ENCODE measurements at places on chromosomes 16 and 17.

DNA sequence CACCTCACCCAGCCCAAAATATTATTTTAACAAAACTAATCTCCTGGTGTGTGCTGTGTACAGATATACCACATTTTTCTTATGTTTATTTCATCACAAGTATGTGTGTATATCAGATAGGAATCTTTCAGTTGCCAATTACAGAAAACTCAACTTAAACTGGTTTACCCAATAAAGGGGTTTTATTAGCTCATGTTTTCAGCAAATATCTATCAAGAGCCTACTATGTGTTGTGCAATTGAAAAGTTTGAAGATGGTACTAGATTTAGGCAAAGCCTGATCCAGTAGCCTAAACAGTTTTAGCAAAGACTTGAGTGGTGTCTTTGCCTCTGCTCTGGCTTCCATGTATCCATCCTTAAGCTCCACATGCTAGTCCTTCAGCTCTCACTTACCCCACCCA is 45.1 kb upstream of the LYRM9 start:
- no peak for DNase-seq

GRCh38 chr17:82756166-82756565 is 4.3 kb downstream of the TBCD start:
- no peak for DNase-seq

- no peak for DNase-seq
These were observed 16.7 kb upstream of the MTMR4 start for GRCh38 chr17:58531122-58531521.

DNA sequence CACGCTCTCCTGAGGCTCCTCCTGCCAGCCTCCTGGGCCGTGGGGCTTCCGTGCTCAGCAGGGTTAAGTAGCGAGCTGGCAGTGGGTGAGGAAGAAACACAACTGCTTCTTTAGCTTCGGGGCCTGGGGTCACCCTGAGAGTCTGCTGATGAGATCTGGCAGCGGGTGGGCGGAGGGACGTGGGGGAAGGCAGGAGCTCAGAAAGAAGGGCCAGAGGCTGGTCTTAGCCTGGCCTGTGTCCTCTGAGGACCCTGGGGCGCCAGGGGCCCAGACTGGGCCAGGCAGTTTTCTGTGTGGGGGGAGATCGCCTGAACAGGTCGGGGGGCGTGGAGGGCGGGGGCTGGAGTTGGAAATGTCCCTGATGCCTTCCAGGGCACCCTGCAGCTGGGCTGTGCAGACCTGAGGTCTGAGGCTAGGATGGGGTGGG is 97.8 kb upstream of the GSE1 start:
- DNase-seq, result no peak

GRCh38 chr17:33966410-33967059 is 288.6 kb upstream of the CCL2 start:
- no peak for DNase-seq

- no peak for DNase-seq
These were observed 5.1 kb upstream of the NME4 start for GRCh38 chr16:391885-392335.

DNA sequence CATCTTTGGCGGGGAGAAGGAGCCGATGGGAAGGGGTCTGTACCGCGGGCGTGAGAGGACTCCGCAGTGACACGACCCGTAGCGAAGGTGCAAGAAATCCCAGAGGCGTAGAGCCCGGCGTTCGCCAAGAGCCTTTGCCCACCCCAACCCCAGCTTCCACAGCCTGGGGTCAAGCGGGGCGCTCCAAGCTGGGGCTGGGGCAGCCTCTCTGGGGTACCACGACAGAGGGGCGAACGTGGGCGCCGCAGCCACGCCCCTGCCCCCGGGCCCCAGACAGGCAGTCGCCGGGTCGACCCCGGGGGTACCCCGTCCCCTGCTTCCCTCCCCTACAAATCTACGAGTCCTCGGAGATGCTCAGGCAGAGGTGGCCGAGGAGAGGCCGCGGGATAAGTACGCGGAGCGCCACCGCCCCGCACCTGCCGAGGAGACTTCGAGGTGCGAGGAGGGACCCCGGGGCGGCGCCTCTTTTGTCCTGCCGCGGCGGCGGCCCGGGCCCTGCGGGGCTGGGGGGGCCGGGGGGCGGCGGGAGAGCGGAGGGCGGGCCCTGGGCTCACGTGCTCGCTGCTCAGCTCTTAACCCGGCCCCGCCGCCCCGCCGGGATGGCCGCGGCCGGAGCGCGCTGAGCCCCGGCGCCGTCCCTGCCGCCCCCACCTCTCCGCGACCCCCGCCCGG is at the start of gene ADAM11:
Gene ADAM11, plus strand, starts transcription at position 575 of the 672 bp plus-strand sequence. CDS start 212 bp downstream, outside the sequence.
- DNase-seq, result no peak

- DNase-seq, result no peak
These were observed 2.6 kb upstream of the CPHXL2 start for GRCh38 chr16:75679366-75679765.

GRCh38 chr17:81057079-81057730 is 22.3 kb downstream of the BAIAP2 start:
- DNase-seq, result no peak

- no peak for DNase-seq
These were observed 47.7 kb upstream of the DOC2B start for GRCh38 chr17:228951-229708.

GRCh38 chr16:79100447-79100846 is 500.1 kb downstream of the MAF start:
- no peak for DNase-seq

DNA sequence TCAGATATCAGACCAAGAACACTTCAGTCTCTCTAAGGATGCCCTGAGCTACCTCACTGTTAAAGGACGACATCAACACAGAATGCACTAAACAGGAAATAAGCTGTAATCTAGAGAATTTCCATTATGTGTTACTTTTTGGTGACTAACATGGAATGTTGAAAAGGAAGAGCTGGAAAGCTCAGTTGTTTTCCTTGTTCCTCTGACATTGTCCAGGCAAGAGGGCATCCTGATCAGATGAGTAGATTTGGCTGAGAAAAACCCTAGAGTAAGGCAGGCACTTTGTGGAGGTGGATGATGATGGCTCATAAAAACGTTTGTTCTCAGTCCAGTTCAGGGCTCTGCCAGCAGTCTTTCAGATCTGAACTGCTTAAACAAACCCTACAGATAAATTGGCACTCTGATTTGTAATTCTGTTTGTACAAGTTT is 34.0 kb downstream of the DGKE start:
- DNase-seq, result peak; percentile 21

- DNase-seq, result no peak
These were observed 19.0 kb downstream of the ADAD2 start for GRCh38 chr16:84209989-84210388.

GRCh38 chr16:24255456-24256371 is at the start of gene CACNG3:
CACNG3 (plus strand) TSS chr16:24256335; CDS start chr16:24256755, 420 bp downstream.
- DNase-seq, result no peak

- no peak for DNase-seq
These were observed 39.3 kb downstream of the PITPNM3 start for GRCh38 chr17:6517062-6517461.

DNA sequence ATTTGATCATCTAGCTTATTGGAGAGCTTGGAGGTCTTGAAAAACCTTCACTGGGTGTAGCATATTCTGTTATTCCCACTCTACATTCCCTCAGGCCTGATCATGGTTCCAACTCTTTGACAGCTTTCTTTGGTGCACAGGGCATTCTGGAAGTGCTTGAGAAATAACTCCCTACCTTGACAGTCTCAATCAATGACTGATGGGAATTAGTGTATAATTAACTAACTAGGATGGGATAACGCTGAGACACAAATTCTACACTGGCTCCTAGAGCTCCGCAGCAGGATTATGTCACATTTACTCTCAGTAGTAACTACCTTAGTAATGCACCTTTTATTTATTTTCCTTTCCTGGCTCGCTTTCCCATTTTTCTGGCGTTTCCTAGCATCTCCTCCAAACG is 236.4 kb downstream of the MAP2K6 start:
- no peak for DNase-seq

GRCh38 chr17:8474826-8475225 is 39.1 kb downstream of the NDEL1 start:
- DNase-seq, result no peak

DNA sequence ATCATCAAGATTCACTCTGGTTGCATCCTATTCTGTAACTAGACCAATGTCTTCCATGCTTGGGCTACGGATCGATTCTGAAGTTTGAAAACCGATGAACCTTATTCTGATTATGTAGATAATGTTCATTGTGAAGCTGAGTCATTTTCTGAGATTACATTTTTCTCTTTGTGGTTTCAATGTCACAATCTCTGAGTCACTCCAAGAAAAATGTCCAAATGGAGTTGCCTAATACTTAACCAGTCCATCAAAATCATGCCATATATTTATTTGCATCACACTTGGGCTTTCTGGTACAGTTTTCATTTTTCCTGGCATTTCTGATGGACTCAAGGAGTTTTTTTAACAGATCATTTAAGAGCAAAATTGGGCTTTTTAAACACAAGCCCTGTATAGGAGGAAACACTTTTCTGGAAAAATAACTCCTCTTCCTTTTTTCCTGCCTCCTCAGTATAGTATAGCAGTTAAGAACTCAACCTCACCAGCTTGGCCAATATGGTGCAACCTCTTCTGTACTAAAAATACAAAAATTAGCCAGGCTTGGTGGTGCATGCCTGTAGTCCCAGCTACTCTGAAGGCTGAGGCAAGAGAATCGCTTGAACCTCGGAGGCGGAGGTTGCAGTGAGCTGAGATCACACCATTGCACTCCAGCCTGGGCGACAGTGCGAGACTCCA is 17.5 kb downstream of the CACNG3 start:
- DNase-seq, result peak; percentile 41

DNA sequence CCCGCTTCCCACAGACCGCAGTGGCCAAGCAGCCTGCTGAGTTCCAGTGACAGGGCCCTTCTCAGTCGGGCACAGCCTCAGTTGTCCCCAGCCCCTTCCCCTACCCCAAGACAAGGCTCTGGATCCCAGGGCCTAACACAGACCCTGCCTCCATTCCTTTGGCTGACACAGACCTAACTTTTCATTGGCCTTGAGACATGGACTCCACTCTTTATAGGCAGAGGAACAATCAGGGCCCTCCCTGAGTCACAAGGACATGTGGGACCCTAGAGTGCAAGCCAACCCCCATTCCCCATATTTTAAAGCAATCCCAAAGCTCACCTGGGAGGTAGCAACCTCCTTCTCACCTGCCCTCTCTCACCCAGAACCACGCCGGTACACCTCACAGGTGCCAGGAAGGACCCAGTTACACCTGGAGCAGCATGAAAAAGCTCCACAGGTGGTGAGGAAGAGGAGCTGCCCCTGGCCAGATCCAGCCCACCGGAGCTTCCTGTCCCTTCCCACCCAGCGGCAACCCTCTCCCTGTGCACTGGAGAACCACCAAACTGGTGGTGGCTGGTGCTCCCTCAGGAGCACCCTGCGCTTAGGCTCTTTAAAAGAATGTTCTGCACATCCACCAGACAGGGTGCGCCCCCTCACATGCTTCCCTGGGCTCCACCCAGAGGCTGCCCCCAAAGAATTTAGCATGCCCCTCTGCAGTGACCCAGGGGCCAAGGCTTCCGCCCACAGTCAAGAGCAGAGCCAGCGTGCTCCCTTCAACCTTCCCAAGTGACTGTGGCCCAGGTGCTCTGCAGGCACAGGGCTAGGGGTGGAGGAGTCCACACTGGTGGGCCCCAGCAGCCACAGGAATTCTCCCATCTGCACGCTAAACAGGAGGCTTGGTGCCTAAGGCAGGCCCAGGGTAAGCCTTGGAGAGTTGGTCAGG is 3.4 kb downstream of the MNT start:
- DNase-seq, result no peak

DNA sequence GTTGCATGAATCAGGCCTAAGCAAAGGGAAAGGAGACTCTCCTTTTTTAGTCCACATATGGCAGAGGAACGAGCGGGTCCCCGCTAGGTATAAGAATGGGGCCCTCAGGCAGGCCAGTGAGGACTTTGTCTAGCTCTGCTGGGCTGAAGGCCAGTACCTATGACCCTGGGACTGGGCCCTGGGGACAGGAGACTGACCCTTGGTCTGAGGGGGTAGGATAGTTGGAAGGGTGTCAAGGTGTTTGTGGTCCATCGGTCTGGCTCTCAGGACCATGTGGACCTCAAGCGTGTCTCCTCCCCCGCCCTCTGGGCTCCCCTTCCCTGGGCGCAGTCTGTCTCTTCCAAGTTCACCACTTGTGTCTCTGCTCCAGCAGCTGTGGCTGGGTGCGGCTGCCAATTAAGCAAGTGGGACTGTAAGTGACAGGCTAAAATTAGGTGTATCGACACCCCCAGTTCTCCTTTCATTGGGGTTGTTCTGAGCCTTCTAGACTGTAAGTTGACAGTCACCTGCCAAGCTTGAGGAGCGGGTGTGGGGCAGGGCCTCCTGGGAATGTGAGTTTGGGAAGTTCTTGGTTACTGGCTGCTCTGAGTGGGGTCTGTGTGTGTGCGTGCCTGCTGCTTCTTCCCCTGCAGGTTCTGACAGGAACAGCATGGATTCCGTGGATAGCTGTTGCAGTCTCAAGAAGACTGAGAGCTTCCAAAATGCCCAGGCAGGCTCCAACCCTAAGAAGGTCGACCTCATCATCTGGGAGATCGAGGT is 24.5 kb downstream of the AKAP1 start:
- no peak for DNase-seq

GRCh38 chr16:84218176-84218823 is 21.5 kb downstream of the KCNG4 start:
- no peak for DNase-seq

GRCh38 chr16:77539421-77540034 is 104.7 kb upstream of the ADAMTS18 start:
- DNase-seq, result no peak

- no peak for DNase-seq
These were observed 23.6 kb downstream of the SEZ6 start for GRCh38 chr17:28982131-28982793.

- DNase-seq, result no peak
These were observed 678 bp upstream of the BAIAP2 start for GRCh38 chr17:81034168-81034777.

GRCh38 chr16:57426356-57426755 is 20.8 kb downstream of the CIAPIN1 start:
- no peak for DNase-seq

- peak; percentile 25 for DNase-seq
These were observed 754 bp upstream of the SLFN11 start for GRCh38 chr17:35373984-35374765.

- peak; percentile 82 for DNase-seq
These were observed 40.6 kb downstream of the MIS12 start for GRCh38 chr17:5526821-5527598.

DNA sequence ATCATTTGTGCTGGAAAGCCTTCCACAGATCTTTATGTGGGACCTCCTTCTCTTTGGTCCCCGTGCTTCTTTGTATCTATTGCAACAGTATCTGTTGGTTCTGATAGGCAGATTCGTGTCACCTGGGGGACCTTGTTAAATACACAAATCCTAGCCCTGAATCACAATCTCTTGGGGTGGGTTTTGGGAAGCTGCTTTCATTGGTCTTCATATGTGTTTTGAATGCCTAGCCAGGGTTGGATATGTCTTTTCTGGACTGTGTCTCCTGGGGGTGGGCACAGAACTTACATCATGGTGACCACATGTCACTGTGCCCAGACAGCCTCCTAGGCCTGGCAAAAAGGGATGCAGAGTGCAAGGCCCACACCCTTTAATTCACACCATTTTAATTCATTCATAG is 81.0 kb upstream of the HNF1B start:
- no peak for DNase-seq

- DNase-seq, result no peak
These were observed 450.7 kb upstream of the CCL2 start for GRCh38 chr17:33804401-33804800.

- DNase-seq, result no peak
These were observed 613.7 kb downstream of the TMEM114 start for GRCh38 chr16:7976563-7976962.

- no peak for DNase-seq
These were observed 96.8 kb upstream of the PSMD7 start for GRCh38 chr16:74199842-74200124.

- DNase-seq, result no peak
These were observed 78.6 kb upstream of the ZNF469 start for GRCh38 chr16:88303890-88304819.

GRCh38 chr17:40547079-40547784 is 18.0 kb downstream of the CCR7 start:
- DNase-seq, result no peak
